ENCODE measurements at places on chromosomes 4 and X.
A peak's percentile ranks its signal among the peaks of the same experiment; 100 is the strongest.

DNA sequence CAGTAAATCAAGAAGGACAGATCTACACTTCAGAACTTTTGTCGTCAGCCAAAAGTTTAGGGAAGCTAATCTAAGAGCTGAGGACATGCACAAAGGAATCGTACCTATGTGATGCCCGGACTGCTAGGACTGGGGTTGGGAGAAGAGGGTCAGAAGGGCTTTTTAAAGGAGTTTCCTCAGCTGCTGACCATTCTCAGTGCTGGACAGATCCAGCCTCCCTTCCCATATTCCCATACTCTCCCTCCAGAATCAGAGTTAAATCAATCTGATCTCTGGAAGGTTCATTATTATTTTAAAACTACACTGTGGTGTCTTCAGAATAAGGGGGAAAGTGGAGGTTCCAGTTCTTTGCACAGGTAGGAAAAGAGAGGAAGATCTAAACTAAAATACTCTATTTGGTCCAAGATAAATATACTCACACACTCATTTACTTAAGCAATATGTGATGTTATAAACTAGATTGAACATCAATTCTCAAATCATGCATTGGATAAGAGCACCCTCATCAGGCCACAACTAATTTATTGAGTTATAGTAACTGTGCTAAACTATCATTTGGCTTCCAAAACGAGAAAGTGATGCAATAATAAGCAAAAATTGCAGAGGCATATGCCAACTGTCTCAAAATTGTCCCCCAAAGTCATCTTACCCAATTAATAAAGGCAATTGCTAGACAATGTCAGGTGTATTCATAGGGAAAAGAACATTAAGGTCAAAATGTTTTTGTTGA lies 124.7 kb downstream of the HNRNPD start:
- H3K36me3 ChIP-seq = no peaks in the 10 kb centered on the region
- no peak for DNase-seq
- no peak overlapping the region for H3K27ac ChIP-seq
- no peaks in the 10 kb centered on the region for H3K4me1 ChIP-seq

GRCh38 chrX:45850775-45851433 lies 650.2 kb upstream of the DIPK2B start:
- no peak overlapping the region for H3K27ac ChIP-seq
- no peaks in the 10 kb centered on the region for H3K36me3 ChIP-seq
- no peaks in the 10 kb centered on the region for H3K27me3 ChIP-seq
- H3K4me3 ChIP-seq = peak overlapping the region; percentile 59
- DNase-seq = peak; percentile 48
- no peaks in the 10 kb centered on the region for H3K4me1 ChIP-seq

GRCh38 chrX:97787311-97787710 lies 903.6 kb downstream of the RPA4 start:
- H3K27me3 ChIP-seq = no peaks in the 10 kb centered on the region
- H3K4me3 ChIP-seq = no peak overlapping the region
- no peaks in the 10 kb centered on the region for H3K4me1 ChIP-seq
- no peaks in the 10 kb centered on the region for H3K36me3 ChIP-seq
- DNase-seq = no peak

DNA sequence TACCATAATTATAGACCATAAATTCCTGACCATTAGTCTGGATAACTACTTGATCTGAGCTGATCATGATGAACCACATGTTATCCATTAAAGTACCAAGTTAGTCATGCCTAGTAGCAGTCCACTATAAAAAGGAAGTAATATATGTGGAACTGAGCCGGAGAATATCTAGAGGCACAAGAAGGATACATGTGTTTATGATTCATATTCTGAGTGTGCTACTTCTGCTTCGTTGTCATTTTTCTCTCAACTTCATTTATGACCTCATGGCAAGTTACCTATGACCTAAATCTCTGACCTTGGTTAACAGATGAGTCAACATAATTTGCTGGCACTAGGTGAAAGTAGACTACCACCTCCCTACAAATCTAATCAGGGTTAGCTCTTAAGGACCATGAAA lies 56.5 kb upstream of the ANKRD17 start:
- H3K4me3 ChIP-seq = no peak overlapping the region
- no peaks in the 10 kb centered on the region for H3K36me3 ChIP-seq
- DNase-seq = no peak
- H3K27me3 ChIP-seq = no peaks in the 10 kb centered on the region
- H3K4me1 ChIP-seq = no peaks in the 10 kb centered on the region
- H3K27ac ChIP-seq = no peak overlapping the region

- no peak for DNase-seq
- H3K4me1 ChIP-seq = no peaks in the 10 kb centered on the region
- no peak overlapping the region for H3K27ac ChIP-seq
- H3K36me3 ChIP-seq = no peaks in the 10 kb centered on the region
Measured at GRCh38 chrX:150184491-150184890, 178.6 kb upstream of the MAMLD1 start.

DNA sequence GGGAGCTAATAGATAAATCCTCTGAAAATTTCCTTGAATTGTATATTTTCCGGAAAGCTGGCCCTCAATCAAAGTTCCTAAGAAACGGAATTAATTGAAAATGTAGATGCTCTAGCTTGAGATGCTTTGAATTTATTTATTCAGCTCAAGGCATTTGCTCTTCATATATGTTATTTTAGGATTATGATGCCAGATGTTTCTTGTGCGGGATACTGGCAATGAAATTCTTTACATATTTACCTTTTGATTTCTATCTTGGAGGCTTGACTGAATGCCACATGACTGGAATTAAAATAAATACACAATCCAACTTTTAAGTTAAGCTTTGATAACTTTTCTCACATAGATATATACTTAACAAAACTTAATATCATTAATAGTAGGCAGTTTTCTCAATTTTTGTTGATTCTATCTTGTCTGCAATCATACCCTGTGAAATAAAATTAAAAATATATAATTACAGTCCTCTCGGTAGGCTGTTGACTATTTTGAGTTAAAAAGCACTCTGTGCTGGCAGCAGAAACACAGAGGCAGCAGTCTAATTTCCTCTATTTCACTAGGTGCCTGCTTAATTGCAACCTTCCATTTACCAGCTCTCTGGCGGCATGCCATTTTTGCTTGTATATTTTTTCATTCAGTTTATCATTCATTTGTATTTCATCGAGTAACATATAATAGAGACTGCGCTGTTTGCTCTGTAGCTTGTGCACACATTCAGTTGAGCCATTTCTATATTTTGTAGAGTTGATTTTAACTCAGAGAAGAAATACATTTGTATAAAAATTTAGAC lies 991.5 kb downstream of the ADGRL3 start:
- no peaks in the 10 kb centered on the region for H3K4me1 ChIP-seq
- H3K27ac ChIP-seq = no peak overlapping the region
- H3K4me3 ChIP-seq = no peak overlapping the region
- H3K27me3 ChIP-seq = no peaks in the 10 kb centered on the region
- no peaks in the 10 kb centered on the region for H3K36me3 ChIP-seq
- no peak for DNase-seq

DNA sequence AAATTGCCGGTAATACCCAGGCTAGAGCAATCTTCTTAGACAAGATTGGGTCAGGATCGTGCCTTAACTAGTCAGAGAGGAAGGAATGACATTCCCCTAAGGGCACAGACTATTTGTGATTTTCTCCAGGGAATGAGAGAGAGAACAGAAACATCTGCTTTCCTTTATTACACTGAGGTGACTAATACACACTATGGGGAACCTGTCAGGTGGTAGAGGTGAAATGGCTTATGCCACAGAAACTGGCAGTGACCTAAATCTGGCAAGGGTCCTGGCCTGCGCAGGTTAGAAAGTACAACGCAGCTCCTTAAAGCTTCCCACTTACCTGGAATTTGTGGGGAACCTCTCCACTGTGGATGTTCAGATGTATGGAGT lies 16.6 kb upstream of the HPGD start:
- no peaks in the 10 kb centered on the region for H3K27me3 ChIP-seq
- no peaks in the 10 kb centered on the region for H3K4me1 ChIP-seq
- H3K27ac ChIP-seq = no peak overlapping the region
- no peak for DNase-seq
- no peak overlapping the region for H3K4me3 ChIP-seq
- H3K36me3 ChIP-seq = no peaks in the 10 kb centered on the region

DNA sequence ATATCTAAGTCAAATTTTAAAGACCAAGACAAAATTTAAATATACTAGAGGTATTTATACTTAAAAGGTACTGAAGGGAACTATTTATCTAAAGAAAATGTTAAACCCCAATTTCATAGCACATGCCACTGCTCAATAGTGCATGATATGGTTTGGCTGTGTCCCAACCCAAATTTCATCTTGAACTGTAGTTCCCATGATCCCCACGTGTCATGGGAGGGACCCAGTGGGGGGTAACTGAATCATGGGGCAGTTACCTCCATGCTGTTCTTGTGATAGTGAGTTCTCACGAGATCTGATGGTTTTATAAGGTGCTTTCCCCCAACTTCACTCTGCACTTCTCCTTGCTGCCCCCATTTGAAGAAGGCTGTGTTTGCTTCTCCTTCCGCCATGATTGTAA lies 32.3 kb downstream of the MAML3 start:
- H3K4me3 ChIP-seq = no peak overlapping the region
- no peaks in the 10 kb centered on the region for H3K27me3 ChIP-seq
- H3K27ac ChIP-seq = no peak overlapping the region
- no peaks in the 10 kb centered on the region for H3K4me1 ChIP-seq
- H3K36me3 ChIP-seq = no peaks in the 10 kb centered on the region
- DNase-seq = no peak

DNA sequence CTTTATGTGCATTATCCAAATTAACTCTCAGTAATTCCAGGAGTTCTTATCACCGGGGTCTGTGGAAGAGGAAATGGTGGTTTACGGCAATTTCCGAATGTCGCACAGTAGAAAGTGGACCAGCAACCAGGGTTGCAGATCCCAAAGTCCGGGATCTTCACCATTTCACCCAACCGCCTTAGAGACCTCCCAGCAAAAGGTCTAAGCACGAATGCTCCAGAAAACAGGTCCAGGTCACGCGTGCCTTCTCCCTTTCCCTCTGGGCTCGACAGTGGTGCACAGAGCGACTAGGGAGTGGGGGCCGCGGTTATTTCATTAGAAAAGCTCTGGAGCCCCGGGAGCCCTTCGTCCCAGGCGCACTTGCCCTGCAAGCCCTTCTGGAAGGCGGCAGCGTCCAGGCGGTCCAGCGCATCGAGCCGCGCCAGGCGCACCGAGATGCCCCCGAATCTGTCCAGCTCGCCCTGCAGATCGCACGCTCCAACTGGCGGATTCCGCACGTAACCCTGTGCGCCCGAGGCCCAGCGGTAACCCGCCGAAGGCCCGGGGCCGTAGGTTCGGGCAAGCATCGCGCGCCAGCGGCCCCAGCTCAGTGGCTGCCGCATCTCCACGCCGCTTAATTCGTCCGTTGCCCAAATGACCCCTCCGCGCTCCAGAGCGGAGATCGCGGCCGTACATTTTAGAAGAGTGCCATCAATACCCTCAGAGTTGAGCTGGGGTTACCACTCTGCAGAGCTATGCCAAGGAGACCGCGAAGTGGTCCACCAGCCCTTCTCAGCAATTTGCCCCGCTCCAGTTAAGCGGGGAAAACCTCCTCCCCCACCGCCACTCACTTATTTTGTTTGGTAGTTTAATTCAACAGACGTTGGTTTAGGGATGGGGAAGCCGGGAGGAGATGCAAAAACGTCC lies at the start of gene NUDT6:
Gene NUDT6, minus strand, starts transcription at position 627 of the 906 bp plus-strand sequence. Its CDS starts 25 bp downstream, at position 602.
- H3K27me3 ChIP-seq = no peaks in the 10 kb centered on the region
- no peaks in the 10 kb centered on the region for H3K36me3 ChIP-seq
- H3K4me3 ChIP-seq = peak within 1 kb of the TSS; percentile 71
- H3K27ac ChIP-seq = peak within 1 kb of the TSS; percentile 69

DNA sequence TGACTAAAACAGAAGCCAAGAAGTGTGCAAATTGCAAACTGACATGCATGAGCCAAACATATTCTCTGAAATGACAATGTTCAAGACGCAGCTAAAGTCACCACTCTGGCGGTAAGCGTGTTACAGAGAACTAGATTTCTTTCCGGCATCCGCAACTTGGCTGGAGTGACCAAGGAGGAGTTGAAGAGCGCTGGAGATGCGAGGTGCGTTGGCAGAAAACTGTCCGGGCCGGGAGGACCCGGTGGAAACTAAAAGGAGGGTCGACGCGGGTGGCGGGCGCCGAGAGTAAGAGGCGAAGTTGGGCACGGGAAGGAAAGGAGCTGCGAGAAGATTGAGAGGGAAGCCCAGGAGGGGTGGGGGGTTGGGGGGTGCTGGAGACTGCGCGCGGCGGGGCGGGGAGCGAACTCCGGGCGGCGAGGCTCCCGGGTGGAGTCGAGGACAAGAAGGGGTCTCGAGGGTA lies 807 bp downstream of the SEL1L3 start:
- H3K36me3 ChIP-seq = no peaks in the 10 kb centered on the region
- peak overlapping the region; percentile 88 for H3K4me3 ChIP-seq
- H3K4me1 ChIP-seq = peaks cover 40% of the 10 kb centered on the region
- no peaks in the 10 kb centered on the region for H3K27me3 ChIP-seq

GRCh38 chrX:15675490-15675921 lies 10.9 kb upstream of the CLTRN start:
- peaks cover 8% of the 10 kb centered on the region for H3K4me1 ChIP-seq
- DNase-seq = peak; percentile 88
- H3K27me3 ChIP-seq = no peaks in the 10 kb centered on the region
- H3K27ac ChIP-seq = peak overlapping the region; percentile 97
- no peaks in the 10 kb centered on the region for H3K36me3 ChIP-seq
- H3K4me3 ChIP-seq = peak overlapping the region; percentile 76

GRCh38 chr4:23062188-23062587 lies 369.5 kb downstream of the GBA3 start:
- H3K27ac ChIP-seq = no peak overlapping the region
- H3K27me3 ChIP-seq = no peaks in the 10 kb centered on the region
- no peak for DNase-seq
- no peaks in the 10 kb centered on the region for H3K4me1 ChIP-seq
- H3K36me3 ChIP-seq = no peaks in the 10 kb centered on the region

- H3K4me3 ChIP-seq = peak overlapping the region; percentile 99
- no peak for DNase-seq
- no peak overlapping the region for H3K27ac ChIP-seq
- H3K4me1 ChIP-seq = peaks cover 24% of the 10 kb centered on the region
- no peaks in the 10 kb centered on the region for H3K36me3 ChIP-seq
- H3K27me3 ChIP-seq = no peaks in the 10 kb centered on the region
Measured at GRCh38 chr4:151013491-151013890, 1.6 kb downstream of the LRBA start.

DNA sequence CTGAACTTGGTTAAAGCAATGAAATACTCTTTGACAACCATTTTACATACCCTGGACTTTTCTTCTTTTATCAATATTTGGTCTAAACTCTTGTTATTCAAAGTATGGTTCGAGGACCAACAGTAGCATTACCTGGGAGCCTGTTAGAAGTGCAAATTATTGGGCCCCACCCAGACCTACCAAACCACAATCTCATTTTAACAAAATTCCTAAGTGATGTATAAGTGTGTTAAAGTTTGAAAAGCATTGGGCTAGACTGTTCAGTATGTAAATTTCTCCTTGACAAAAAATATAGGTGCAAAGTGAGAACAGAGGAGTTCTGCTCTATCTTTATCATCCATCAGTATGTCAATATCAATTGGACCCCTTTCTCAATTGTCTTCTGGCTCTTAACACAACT lies 67.1 kb downstream of the PGRMC1 start:
- no peak for DNase-seq
- no peaks in the 10 kb centered on the region for H3K27me3 ChIP-seq
- H3K27ac ChIP-seq = no peak overlapping the region
- H3K4me1 ChIP-seq = no peaks in the 10 kb centered on the region
- no peaks in the 10 kb centered on the region for H3K36me3 ChIP-seq

Data from lower lobe of right lung (tissue), 2 donors.